ENCODE measurements at places on chromosomes 1 and 21.

GRCh38 chr1:233998891-233999290 lies 94.4 kb downstream of the SLC35F3 start:
- no peak for DNase-seq

DNA sequence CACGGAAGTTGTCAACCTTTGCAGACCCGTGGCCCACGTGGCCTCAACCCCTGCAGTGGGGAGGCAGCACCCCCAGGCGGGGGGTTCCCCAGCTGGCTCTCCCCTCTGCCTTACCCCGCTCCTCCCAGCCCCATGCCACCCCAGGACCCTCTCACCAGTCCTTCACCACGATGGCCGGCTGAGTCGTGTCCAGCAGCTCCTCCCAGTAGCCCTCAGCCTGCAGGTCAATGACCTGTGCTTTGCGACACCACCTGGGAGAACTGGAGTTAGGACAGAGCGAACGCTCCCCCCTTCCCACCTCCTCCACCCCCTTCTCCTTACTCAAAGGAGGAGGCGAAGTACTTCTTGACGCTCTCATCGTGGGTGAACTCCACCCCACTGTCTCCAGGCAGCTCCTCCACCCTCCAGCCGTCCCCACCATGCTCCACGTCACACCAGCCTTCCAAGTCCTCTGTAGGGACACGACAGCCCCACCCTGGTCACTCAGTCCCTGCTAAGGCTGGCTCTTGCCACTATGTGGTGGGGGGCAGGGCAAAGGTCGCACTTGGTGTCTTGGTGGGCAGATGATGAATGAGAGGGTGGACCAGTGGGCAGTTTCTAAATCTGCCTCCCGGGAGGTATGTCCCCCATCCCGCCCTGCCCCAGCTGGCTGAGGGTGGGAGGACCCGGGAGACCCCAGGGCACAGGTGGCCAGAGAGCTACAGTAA lies 4.5 kb downstream of the FBXO2 start:
- no peak for DNase-seq

- no peak for DNase-seq
These were observed 469.8 kb upstream of the ZP4 start for GRCh38 chr1:238360474-238360873.

DNA sequence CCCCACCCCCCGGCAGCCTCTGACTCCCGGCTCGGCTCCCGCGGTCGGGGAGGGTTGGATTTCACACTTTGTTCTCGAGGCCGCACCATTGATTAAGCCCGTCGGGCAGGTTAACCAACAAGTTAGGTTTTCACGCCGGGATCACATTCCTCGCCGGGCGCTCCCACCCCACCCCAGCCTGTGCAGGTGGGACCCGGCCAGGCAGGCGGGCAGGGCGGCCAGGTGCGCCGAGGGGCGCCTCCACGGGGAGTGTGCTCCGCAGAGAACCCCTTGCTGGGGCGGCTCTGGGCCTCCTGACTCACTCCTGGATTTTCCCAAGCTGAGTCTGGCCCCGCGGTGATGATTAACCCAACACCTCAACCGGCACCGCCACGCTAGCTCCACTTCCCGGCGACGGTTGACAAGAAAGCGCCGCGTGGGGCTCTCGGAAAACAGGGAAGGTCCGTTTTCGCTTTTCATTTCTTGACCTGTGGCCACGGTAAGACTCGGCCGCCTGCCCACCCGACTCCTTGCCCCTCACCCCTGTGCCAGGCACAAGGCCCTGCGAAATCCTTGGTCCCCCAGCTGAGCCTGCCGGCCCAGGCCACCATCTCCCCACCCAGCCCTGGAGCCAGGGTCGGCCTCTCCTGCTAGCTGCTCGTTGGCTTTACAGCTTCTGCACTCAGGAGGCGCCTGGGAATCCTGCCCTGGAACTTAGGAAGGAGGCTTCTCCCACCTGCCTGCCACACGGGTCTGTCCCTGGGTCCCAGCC lies 8.8 kb upstream of the TTLL10 start:
- peak; percentile 70 for DNase-seq

DNA sequence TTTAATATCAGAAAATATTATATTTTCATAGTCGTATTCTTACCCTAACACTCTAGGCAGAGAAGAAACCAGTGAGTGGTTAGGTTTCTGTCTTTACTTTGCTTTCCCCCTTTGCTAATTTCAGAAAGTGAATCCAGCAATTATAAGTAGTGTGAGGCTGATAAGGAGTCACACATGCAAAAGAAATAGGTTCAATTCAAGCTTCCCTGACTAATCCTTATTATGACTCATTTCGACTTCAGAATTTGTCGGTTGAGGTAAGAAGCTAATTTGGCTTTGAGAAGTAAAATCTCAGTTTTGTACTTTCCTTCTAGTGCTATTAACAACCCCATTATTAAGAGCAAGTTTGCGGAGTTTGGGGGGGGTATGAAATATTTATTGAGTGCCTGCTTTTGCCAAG lies 22.4 kb downstream of the ESRRG start:
- DNase-seq: no peak
